ENCODE measurements at places on chromosomes 3 and 15.

DNA sequence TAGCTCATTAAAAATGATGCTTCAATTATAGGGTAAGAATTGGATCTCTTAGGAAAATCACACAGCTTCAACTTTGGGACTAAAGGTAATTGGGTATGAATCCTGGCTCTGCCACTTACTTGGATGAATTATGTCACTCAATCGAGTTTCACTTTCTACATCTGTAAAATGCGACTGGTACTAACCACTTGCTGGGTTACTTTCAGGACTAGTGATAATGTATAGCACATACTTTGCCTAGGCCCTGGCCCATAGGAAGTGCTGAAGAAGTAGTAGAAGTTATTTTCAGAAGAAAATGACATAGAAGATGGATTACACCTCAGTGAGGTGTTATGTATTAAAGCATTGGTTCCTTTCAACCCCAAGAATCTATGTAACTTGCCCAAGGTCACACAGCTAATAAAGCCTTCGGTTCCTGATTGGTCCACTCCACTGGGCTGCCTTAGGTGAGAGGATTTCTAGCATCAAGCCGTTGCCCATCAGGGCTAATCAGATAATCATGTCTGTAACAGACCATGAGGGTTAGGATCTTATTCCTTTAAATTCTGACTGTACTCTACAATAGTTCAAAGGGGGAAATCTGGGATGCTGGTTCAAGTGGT lies 29.4 kb upstream of the AP4E1 start:
- no peak for DNase-seq

DNA sequence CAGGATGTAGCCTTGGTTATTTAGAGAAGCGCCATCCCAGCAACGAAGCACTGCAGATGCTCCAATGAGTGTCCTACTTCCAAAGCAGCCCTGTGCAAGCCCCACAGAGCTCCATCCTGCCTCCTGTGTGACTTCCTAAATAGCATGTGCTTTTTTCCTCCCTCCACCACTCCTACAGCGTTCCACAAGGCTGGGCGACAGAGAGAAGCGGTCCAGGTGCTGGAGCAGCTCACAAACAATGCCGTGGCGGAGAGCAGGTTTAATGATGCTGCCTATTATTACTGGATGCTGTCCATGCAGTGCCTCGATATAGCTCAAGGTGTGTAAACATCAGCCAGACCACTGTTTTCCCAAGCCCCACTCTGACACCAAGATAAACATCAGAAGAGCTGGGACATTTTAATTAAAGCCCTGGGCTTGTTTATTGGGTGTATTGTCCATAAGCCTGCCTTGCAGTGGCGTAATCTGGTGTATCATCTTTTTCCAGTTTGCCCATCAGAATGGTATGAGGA lies 22.2 kb upstream of the RHO start:
- DNase-seq: no peak

GRCh38 chr3:171850960-171851659 lies 8.0 kb downstream of the TMEM212 start:
- no peak for DNase-seq

DNA sequence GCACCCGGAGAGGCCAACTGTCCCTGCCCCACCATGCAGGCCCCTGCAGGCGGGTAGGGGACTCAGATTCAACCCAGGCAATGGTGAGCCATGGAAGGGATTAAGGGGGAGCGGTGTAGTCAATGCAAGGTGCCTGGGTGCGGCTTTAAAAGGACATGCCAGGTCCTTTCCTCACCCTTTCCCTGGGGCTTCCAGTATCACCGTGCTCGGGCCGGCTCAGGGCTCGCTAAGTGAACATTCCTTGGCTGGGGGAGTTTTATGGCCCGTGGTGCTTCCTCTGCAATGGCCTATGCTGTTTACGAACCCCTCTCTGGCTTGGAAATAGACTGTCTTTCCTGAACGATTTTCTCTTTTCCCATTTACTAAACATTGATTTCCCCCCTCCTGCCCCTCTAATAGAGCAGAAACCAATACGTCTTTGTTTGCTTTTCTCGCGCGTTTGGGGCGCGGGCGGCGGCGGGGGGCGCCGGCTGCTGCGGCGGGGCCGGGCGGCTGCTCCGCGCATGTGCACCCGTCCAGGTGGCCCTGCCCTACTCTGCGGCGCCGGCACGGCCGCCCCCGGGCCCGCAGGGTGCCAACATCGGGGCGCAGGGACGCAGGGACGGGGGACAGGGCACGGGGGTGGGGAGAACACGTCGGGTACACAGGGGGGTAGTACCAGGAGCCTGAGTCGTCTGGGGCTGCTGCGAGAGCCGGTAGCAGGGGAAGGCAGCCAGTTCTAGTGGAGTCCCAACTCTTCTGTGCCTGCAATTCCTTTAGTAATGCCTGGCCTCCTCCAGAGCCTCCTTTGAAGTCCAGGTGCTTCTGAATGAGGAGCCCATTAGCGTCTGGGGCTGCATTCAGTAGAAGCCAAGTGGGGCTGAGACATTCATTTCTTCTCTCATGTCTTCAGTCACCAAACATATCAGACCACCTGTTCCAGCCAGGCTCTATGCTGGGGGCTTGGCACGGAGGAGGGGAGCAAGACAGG lies 26.9 kb upstream of the CACNA2D2 start:
- no peak for DNase-seq

- no peak for DNase-seq
Measured at GRCh38 chr3:10703875-10704274, 112.2 kb upstream of the SLC6A11 start.

GRCh38 chr3:41431386-41431785 lies 232.1 kb downstream of the CTNNB1 start:
- DNase-seq: no peak

GRCh38 chr15:73150831-73151230 lies 98.6 kb downstream of the NEO1 start:
- no peak for DNase-seq

DNA sequence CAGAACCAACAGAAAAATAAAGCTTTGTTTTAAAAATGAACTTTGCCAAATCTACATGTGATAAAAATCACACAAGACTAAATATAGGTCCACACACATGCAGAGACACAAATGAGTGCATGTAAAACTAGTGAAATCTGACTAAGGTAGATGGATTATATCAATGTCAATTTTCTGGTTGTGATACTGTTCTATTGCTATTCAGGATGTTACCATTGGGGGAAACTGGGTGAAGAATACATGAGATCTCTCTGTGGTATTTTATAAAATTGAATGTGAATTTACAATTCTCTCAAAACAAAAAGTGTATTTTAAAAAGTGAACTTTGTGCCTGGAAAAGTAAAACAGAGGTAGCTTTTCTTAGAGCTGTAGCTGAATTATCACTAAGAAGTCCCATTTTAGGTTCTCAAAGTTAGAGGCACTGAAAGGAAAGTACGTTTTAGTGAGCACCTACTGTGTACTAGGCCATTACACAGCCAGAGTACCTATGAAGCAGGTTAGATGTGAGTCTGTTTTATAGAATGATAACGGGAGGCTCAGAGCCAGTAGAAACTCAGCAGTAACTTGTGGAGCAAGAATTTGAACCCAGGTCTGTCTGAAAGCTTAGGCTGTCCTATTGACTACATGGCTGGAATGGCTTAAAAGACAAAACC lies 8.2 kb downstream of the GRAMD2A start:
- DNase-seq: no peak

DNA sequence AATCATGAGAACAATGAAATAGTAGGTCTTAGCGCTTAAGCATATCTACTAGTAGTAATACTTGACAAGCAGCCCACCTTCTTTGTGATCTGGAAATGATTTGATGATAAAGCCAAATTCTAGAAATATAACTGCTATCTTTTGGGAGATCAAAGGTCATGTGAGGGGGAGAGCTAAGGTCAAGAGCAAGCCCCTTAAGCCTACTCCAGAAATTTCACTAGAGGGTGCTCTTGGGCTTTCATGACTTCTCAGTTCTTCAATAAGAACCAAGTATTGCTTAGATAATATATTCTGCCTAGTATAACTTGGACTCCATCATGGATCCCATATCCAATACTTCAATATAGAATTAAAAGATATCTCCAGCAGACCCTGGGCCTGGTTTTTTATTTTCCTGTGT lies 319.6 kb downstream of the ZBTB20 start:
- DNase-seq: peak; percentile 51

DNA sequence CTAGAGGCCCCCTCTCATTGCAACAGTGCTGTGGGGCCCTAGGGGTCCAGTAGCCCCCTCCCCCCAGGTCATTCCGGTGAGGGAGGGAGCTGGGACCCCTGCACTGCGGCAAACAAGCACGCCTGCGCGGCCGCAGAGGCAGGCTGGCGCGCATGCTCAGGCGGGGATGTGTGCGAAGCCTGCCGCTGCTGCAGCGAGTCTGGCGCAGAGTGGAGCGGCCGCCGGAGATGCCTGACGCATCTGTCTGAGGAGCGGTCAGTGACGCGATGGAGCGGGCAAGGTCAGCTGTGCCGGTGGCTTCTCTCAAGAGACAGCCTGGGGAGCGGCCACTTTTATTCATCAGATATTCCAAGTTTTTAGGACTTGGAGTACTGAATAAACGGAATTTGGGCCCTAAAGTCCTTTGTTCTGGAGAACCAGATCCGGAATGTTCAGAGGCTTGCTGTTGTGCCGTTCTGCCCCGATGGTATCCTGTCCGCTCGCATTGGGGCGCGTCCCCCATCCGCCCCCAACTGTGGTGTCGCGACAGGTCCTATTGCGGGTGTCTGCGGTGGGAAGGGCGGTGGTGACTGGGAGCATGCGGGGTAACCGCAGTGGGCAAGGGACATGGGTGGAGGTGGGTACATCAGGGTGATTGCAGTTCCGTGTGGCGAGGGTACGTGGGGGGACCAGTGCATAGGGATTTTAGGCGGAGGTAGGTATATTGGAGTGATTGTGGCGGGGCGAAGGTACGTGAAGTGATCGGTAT lies at the start of the genes SNRPN and SNURF:
Gene SNRPN (plus strand): TSS at position 205 of the 748 bp plus-strand sequence. CDS start 19,467 bp downstream, outside the sequence.
Gene SNURF (plus strand): TSS at position 205 of the 748 bp plus-strand sequence. CDS start 62 bp downstream, at position 267.
- peak; percentile 20 for DNase-seq

- no peak for DNase-seq
Measured at GRCh38 chr15:40059821-40060220, 20.8 kb upstream of the SRP14 start.

GRCh38 chr15:88630798-88631463 lies 7.9 kb upstream of the ISG20 start:
- DNase-seq: no peak

- DNase-seq: peak; percentile 63
Measured at GRCh38 chr15:90931828-90932659, at the start of gene HDDC3. HDDC3 (minus strand) TSS chr15:90932549; CDS start chr15:90932540, 9 bp downstream.

DNA sequence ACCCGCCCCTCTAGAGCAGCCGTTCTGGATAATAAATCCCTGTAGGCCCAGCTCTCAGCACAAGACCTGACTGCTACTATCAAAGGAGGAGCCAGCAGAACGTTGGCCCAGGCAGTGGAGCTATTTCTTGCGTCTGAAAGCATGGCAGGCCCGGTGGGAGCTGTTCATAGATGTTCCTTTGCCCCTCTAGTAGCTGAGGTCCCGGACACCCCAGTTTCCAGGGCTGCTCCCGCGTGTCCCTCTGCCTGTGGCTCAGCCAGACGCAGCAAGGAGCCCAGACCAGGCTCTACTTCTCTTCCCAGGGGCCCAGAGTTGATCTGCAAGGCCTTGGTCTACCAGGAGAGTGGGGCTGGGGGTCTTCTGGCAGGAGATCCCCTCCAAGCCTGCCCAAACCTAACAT lies 76.1 kb downstream of the FAM174B start:
- DNase-seq: no peak

- DNase-seq: no peak
Measured at GRCh38 chr3:171972871-171973348, 66.5 kb upstream of the FNDC3B start.

- DNase-seq: no peak
Measured at GRCh38 chr3:150699068-150699639, 4.6 kb downstream of the ERICH6 start.

DNA sequence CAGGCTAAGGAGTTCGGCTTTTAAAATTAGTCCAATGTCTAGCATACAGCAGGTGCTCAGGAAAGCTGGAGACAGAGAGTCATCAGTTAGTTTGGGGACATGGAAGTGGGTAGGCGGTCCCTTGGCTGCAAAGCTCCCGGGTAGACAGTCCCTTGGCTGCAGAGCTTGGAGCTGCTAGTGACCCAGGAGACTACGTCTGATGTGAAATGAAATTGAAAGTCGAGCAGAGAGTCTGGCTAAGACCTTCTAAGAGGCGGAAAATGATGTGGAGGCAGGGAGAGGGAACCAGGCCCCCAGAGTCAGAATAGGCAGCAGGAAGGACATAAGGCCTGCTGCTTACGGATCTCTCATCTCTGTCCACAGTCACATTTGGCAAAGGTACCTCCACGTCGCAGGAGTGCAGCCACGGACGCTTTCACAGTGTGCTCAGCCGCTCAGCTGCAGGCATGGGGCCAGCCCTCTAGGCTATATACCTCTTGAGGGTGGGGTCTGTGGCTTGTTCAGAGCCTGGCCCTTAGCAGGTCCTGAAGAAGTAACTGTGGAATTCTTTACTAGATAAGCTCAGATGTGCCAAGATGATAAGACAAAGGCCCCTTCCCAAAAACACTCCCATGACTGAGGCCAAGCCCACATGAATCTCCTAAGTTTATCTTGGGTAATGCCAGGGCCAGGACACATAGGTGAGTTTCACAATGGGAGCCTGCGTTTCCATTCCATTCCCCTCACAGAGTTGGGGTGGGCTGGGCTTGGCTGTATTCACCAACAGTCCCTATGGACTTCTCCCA lies 131.7 kb downstream of the XXYLT1 start:
- no peak for DNase-seq

DNA sequence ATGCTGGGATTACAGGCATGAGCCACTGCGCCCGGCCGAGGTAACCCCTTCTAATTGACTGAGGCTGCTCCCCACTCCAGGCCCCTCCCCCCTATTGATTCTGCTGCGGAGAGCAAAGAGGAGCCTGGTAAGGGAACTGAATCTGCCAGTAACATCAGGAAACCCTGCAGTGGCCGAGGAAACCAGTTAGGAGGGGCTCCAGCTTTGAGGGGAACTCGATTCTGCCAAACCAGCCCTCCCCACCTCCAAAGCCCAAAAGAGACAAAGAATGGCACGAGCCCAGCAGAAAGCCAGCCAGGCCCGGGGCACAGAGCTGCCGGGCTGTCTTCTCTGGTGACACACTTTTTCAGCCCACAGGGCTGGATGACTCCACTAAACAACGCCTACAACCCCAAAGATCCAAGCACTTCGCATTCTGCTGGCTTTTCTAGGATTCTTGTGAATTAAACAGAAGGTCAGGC lies 15.0 kb upstream of the ACAD9 start:
- DNase-seq: no peak

GRCh38 chr15:33494306-33494705 lies 183.5 kb downstream of the RYR3 start:
- no peak for DNase-seq

DNA sequence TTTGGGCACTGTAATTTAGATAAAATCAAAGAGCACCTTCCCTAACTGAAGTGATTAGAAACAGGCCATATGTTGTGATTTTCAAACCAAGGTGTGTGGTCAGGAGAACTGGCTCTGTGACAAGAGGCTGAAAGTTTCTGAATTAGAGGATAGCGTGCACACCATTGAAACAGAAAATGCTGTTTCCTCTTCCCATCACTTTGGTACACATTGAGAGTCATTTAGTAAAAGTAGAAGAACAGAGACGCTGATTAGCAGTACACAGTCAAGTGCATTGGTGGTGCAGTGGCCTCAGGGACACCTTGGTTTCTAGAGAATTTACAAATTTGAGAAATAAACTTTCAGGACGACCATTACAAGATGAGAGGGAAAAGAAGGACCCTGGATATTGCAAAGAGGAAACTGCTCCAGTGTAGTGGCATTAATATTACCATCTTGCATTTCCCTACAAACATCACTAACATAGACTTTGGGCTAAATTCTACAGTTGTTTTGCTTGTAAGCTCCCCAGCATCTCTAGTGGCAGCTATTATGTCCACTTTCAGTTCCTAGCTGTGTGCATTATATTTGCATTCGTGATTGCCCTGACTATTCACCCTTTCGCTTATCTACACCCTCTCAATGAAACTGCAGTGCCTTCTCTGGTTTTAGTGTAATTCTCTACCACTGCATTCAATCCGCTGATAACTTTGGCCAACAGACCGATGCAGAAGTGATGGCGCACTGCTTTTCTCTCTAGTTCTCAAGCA lies 728.1 kb upstream of the GRM7 start:
- DNase-seq: no peak
